ENCODE measurements at places on chromosomes 16 and 17.

DNA sequence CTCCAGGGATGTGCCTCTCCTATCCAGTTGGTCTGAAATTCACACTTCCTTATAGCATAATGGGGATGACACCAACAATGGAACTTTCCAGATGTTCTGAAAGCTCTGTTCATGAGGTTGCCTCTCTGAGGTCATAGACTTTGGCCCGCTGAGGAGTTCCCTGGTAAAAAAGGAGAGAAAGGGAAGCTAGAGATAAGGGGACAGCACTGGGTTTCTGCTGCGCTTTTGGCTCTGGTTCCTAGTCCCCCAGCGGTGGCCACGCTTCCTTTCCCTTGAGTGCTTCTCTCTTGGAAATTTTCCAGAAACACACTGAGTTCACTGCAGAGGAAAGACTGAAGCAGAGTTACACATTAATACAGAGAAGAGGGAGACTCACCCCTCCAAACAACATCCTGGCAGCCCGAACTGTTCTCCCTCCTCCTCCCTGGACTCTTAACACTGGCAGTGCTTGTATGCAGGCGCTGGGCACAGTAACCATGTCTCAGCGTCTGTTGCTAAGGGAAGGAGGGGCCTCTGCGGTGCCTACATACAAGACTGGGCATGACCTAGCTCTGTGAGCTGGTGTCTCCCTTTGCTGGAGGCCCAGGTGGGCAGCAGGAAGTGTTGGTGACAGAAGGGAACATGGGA, at the start of gene DNAH3:
DNAH3 (minus strand) TSS at position 472 of the 627 bp plus-strand sequence. CDS start 527 bp downstream, outside the sequence.
- DNase-seq: peak; percentile 76

DNA sequence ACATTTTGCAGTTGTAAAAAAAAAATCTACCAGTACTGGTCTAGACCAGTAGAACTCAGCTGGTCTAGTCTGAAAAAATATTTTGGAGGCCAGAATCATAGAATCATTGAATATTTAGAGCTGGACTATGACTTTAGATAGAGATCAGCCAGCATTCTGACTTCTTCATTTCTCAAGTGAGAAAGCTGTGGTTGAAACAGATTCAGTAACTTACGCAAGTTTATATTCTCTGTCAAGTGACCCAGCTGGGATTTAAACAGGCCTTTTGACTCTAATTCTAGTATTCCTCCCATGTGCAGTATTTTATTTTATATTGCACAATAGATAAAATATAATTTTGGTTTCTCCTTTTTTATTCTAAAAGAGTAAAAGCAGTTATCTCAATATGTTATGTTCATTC, 4.9 kb downstream of the TNRC6A start:
- DNase-seq: no peak

GRCh38 chr17:16479264-16479663, 12.7 kb downstream of the LRRC75A start:
- no peak for DNase-seq

- DNase-seq: no peak
Observed at GRCh38 chr17:80000981-80001775, 34.5 kb downstream of the TBC1D16 start.

GRCh38 chr16:2213817-2214718, 572 bp downstream of the PGP start:
- DNase-seq: no peak

- DNase-seq: no peak
Observed at GRCh38 chr16:85225721-85226120, 113.4 kb upstream of the CIBAR2 start.

- DNase-seq: no peak
Observed at GRCh38 chr17:37640015-37640414, 3.2 kb downstream of the DDX52 start.

DNA sequence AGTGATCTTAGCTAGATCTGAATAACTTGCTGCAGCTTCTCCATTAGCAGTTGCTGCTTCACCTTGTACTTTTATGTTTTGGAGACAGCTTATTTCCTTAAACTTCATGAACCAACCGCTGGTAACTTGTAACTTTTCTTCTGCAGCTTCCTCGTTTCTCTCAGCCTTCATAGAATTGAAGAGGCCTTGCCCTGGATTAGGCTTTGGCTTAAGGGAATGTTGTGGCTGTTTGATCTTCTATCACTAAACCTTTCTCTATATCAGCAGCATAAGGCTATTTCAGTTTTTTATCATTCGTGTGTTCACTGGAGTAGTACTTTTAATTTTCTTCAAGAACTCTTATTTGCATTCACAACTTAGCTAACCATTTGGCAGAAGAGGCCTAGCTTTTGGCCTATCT, 21.5 kb upstream of the TMEM92 start:
- no peak for DNase-seq

GRCh38 chr17:27805520-27806146, 5.3 kb upstream of the NOS2 start:
- peak; percentile 60 for DNase-seq

DNA sequence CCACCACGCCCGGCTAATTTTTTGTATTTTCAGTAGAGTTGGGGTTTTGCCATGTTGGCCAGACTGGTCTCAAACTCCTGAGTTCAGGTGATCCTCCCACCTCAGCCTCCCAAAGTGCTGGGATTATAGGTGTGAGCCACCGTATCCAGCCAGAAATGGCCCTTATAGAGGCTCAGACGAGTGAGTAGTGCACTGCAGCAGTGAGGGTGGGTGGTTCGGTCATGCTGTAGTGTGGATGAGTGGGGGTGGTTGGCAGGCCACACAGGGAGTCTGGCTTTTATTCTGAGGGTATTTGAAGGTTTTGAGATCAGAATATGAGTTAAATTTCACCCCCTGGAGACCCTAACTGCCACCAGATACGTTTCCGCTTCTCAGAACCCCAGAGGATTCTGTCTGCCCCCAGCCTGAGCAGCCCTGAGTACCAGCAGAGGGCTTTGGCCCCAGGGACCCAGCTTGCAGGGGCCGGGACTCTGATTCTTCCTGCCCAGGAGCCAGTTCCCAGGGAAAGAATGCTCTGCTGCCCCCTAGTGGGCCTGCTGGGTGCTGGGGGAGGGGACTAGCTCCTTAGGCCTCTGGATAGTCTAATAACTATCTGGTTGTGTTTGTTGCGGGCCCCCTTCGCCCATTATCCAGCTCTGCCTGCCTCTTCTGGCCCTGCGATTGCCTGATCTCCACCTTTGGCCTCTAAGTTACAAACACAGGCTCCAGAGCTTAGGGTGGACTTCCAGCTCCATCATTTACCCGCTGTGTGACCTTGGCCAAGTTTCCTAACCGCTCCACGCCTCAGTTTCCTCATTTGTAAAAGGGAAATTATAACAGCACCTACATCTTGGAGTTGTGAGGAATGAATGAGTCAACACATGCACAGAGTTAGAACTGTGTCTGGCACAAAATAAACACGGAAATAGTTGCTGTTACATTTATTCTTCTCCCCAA, 2.0 kb downstream of the ZNF771 start:
- DNase-seq: peak; percentile 78

DNA sequence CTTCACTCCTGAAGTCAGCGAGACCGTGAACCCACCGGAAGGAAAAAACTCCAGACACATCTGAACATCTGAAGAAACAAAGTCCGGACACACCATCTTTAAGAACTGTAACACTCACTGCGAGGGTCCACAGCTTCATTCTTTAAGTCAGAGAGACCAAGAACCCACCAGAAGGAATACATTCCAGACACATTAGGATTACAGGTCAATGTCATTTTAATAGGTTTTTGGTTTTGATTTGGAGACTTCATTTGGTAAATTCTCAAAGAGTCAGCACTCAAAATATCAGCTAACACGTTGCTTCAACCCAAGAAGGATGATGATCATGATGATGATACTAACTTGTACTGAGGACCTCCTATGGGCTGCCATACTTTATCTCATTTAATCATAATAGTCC, 7.6 kb upstream of the BMERB1 start:
- DNase-seq: no peak

- no peak for DNase-seq
Observed at GRCh38 chr16:58495521-58496331, 4.2 kb upstream of the NDRG4 start.

- peak; percentile 31 for DNase-seq
Observed at GRCh38 chr16:78842950-78843349, 743.5 kb downstream of the WWOX start.

DNA sequence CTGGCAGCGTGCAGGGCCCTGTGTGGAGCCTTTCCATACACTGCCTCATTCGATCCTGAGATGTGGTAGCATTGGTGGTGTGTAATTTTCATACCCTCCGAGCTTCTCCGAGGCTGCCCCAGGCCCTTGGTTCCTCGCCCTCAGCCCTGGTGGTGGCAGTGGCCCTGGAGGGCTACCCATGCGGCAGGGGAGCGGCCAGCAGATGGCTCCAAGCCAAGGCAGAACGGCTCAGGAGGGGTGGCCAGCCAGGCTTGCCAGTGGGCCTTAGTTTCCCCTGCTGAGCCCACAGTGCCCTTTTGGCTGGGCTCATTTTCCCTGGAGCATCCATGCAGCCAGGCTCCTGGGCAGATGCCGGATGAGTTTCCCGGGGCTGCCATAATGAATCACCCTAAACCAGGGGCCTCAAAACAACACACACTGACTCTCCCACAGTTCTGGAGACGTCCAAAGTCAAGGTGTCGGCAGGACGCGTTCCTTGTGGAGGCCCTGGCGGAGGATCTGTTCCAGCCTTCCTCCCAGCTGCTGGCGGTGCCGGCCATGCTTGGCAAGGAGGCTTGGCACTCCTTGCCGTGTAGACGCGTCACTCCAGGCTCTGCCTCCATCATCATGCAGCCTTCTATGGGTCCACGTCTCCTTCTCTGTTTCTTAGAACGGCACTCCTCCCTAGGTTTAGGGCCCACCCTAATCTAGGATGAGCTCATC, 158.8 kb upstream of the GSE1 start:
- no peak for DNase-seq

GRCh38 chr17:80949451-80950421, 41.9 kb upstream of the CHMP6 start:
- no peak for DNase-seq

DNA sequence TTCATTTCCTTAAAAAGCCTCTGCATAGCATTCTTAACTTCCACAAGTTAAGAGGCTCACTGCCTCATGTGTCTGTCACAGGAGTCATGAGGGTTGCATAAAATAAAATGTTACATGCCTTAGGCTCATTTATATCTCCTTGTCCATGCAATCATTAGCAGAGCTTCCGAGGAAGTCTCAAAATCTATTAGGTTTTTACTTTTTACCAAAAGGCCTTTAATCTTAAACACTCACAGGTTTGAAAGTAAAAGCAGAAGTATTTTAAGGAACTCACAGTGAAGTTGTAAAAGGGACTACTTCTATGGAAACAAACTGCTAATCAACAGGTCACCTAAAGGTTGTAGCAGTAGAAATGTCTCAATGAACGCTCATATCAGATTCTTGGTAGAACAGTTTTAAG, 5.2 kb upstream of the ATP6V0A1 start:
- DNase-seq: no peak

DNA sequence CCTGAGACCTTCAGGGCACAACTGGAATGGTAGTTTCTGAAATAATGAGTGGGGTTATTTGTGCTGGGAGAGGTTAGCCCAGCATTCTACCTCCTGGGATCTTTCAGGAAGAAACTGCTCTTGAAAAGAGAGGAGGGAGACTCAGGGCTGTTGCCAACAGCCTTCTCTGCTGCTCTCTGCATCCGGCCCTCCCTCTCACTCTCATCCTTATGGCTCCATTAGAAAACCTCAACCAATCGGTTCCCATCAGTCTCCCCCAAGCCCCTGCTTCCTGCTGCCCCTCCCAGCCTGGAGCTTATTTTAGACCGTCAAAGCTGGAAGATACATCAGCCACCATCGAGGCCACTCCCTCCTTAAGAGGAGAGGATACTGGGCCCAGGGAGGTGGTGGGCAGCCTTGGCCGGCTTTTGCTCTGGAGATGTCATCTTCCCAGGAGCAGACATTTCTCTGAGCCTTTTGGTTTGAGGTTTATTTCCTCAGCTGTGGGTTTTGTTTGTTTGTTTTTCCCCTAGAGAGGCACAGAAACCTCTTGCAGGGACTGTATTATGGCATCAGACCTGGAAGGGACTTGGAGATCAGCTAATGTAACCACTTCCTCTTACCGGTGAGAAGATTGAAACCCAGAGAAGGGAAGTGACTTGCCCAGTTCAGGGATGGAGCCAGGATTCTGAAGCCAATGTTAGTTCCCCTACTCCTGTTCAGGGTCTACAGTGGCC, 2.7 kb downstream of the MPRIP start:
- no peak for DNase-seq

- no peak for DNase-seq
Observed at GRCh38 chr17:72249441-72249840, 128.6 kb downstream of the SOX9 start.

DNA sequence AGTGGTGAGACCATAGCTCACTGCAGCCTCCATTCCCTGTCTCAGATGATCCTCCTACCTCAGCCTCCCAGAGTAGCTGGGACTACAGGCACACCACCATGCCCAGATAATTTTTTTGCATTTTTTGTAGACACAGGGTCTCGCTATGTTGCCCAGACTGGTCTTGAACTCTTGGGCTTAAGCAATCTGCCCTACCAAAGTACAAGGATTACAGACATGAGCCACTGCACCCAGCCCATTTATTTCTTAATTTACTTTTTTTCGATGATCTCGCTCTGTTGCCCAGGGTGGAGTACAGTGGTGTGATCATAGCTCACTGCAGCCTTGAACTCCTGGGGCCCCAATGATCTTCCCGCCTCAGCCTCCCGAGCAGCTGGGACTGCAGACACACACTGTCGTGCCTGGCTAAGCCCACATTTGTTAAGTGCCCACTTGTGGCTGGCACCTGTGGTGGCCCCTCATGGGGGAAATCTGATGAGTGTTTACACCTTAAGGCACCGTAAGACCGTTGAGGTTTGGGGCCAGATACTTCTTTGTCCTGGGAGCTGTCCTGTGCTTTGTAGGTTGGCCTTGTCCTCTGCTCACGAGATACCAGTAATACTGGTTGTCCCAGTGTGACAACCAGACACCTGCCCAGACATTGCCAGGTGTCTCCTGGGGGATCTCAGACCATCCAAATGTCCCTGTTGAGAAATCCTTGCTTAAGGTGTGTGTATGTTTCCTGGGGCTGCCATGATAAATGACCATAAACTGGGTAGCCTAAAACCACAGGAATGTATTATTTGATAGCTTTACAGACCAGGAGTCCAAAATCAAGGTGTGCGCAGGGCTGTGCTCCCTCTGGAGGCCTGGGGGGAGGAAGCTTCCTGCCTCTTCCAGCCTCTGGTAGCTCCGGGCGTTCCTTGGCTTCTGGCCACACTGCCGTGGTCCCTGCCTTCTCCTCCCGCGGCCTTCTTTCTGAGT, 141.4 kb upstream of the GSE1 start:
- DNase-seq: no peak

DNA sequence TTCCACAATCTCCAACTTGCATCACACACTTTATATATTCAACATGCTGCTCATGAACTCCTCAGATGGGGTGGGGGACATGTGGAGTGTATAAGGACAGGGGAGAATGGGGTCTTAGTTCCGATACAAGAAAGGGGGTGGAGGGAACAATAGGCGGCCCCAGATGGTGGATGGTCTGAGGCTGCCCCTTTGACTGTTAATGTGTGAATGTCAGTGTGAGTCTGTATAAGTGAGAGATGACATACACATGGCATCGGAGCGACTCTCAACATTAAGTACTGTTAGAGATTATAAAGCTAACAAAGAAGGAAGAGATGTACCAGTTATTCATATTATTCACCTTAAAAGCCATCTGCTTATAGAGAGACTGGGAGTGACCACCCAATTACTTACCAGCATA, 193.1 kb downstream of the AXIN2 start:
- DNase-seq: no peak

Data from NCI-H1105 (cell line).